NCI-H446 treated with DMSO at 0.1 percent for 48 hours (cell line): ENCODE measurements at places on chromosomes 3 and 15.

DNA sequence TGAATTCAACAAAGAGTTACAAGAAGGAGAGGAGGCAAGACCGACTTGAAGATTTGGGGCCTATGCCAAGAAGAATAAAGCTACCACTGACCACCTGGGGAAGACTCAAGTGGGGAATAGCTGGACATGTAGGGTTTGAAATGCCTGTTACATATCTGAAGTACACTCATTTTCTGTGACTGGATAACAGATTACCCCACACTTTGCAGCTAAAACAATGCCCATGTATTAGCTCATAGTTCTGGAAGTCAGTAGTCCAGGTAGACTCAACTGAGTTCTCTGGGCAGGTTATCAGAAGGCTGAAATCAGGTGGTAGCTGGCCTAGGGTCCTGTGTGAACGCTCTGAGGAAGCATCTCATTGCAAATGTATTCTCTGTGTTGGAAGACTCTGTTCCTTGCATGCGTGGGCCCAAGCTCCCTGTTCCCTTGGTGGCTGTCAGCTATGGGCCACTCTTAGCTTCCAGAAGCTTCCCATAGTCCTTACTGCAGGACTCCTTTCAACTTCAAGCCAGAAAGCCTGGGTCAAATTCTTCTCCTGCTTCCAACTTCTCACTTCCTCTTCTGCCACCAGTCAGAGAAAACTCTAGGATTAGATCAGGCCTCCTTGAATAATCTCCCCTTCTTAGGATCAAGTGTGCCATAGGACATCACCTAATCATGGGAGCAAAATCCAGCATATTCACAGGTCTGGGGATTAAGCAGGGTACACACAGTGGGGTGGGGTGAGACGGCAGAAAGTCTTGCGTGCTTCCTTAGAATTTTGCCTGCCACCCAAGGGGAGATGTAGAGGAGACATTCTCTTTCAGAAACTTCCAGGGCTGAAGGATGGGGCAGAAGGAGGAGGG lies 187.8 kb downstream of the SHQ1 start:
- DNase-seq = no peak

DNA sequence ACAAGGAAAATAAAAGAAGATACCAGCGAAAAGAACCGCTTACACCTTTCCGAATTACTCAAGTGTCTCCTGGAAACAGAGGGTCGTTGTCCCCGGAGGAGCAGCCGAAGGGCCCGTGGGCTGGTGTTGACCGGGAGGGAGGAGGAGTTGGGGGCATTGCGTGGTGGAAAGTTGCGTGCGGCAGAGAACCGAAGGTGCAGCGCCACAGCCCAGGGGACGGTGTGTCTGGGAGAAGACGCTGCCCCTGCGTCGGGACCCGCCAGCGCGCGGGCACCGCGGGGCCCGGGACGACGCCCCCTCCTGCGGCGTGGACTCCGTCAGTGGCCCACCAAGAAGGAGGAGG lies 325 bp downstream of the ALCAM start:
- no peak for DNase-seq

- DNase-seq = no peak
These were observed 65.8 kb upstream of the MAGI1 start for GRCh38 chr3:66104535-66104934.

GRCh38 chr3:16675805-16676204 lies 70.6 kb upstream of the DAZL start:
- no peak for DNase-seq

- DNase-seq = no peak
These were observed 103.1 kb downstream of the HCN4 start for GRCh38 chr15:73265536-73266153.

DNA sequence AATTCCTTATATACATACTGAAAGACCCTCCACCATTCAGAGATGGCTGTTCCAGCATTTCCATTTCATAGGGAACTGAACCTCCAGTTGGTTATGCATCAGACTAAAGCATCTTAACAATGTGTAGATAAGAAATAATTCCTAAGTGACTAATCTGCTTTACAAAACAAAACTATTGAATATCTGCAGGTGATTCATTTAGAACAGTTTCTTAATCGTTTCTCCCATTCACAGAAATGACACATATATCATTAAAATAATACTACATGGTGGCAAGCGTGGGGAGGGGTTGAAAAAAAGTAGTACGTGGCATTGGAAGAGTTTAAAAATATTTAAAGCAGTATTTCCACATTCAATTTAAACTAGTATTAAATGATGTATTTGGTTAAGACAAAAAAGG lies 19.5 kb downstream of the COPS2 start:
- no peak for DNase-seq

DNA sequence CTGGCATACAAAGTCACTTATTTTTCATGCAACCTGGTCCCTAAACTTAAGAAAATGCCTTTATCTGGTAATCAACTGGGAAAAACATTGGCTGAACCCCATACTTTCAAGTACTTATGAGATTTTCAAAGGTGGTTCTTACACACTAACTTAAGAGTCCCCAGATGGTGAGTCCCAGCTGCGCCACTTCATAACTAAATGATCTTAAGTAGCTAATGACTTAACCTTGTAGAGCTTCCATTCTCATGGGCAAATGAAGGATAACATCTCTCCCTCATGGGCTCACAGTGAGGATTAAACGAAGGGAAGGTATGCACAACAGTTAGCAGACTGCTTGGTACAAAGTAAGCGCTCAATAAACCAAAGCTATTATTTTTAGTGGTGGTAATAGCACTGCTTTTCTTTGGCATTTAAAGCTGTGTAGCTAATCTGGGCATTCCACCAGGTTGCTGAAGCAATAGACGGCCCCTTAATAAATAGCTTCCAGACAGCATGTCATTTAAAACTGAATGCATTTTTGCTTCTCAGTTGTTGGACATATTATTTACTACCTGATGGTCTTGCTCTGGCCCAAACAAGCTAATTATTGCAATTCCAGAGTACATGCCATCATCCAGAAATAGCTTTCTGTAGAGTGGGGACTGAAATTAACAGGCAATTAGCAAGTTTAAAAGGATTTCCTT lies 55.4 kb downstream of the LIPC start:
- DNase-seq = peak; percentile 77

- DNase-seq = no peak
These were observed 2.1 kb upstream of the TMEM212 start for GRCh38 chr3:171840811-171841619.

- DNase-seq = no peak
These were observed 1.1 kb upstream of the ECT2 start for GRCh38 chr3:172749230-172749965.

DNA sequence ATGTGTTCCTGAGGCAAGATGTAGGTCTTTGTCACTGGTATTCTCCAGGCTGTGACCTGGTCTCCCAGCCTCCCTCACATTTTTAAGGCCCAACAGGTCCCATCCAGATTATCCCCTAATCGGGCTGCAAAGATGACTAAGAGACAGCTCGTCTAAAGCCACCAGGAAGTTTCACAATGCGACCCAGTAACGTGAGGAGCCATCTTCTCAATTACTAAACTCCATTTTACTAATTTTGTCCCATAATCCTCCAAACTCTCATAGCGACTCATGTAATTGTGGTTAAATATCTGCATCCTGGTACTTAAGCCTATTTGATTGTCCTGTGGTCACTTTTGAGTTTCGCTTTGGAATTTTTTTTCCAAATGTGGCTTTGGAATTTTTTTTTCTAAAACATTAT lies 8.7 kb upstream of the PLA2G4F start:
- DNase-seq = no peak

DNA sequence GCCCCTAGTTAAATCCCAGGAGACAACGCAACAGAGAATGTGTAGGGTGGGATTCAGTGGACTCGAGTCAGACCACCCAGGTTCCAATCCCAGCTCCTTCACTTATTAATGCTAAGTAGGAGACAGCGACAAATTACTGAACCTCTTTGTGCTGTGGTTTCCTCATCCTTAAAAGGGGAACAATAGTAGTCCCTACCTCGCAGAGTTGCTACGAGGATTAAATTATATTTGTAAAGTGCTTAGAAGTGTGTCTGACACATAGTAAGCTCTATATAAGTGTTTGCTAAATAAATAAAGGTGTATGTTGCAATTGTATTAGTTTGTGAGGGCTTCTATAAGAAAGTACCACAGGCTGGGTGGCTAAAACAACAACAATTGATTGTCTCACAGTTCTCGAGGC lies 58.0 kb upstream of the PPARG start:
- no peak for DNase-seq

- no peak for DNase-seq
These were observed 579.8 kb downstream of the EDEM1 start for GRCh38 chr3:5767304-5767703.

DNA sequence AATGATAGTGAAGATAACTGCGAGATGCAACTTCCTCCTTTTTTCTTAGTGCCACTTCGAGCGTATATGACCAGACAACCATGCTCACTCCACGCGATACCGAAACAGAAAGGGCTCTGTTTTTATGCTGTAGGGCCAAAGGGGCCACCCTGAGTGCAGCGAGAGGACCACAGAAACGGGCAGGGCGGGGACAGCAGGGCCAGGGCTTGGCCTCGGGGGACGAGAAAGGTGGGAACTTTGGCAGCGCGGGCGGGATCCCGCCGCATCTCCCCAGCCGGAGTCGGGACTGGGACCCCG lies 483 bp downstream of the VPS13C start:
- DNase-seq = no peak

DNA sequence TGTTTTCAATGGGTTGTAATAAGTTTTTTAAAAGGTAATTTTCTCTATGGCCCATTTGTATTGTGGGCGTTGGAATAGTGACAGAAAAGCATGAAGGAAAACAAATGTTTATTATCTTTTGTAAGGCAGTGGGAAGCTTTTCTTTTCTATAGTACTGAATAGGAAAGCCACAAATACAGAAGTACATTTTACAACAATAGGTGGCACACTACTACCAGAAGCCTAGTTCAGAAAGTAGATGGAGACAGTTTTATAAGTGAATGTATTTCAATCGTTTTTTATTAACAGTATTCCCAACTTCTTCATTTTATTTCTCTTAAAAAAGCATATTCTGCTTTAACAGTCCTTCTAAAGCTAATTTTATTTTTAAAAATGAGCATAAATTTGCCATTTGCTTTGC lies 296.7 kb downstream of the PTPRG start:
- DNase-seq = no peak

DNA sequence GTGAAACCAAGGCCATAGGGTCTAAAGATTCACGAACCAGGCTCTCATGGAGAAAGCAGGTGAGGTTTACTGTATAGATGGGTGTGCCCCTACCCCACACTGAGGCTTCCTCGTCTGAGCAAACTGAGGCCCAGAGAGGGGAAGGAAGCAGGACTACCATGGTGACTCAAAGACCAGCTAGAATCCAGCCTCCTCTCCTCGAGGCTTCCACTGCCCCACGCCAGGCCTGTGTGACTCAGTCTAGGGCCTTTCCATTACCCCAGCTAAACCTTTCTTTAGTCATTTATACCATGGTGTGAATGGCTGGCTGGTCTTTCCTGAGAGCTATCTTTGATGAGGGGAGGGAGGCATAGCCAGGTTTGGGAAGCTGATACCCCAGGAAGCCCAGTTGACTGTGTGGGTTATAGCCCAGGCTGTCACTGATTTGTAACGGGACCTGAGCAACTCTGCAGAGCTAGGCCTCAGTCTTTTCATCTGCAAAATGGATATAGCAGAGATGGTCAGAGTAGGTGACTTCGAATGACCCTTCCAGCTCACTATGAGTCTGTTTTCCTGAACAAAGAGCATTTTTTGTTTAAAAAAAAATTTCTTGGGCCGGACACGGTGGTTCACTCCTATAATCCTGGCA lies 3.0 kb upstream of the RHO start:
- no peak for DNase-seq

- DNase-seq = no peak
These were observed 2.0 kb downstream of the PPM1M start for GRCh38 chr3:52247409-52248164.

- no peak for DNase-seq
These were observed 7.9 kb upstream of the WNT5A start for GRCh38 chr3:55494976-55495375.

GRCh38 chr15:23869396-23869795 lies 182.3 kb upstream of the NDN start:
- no peak for DNase-seq

- no peak for DNase-seq
These were observed 730 bp downstream of the ZKSCAN7 start for GRCh38 chr3:44555723-44556122.

DNA sequence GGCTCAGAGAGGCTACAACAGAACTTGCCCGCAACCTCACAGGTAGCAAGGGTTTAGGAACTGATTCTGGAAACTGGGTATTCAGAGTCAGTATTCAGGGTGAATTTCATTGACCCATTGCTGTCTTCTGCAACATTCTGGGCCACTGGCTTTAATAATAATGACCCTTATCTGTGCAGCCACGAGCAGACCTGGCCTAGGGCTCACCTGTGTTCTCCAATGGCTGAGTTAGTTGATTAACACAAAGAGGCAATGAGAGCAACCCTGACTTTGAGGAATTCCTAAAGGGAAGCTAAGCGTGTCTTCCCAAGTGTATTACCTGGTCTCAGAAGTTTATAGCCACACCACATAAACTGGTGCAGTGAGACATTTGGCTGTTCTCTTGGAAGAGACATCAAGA lies 289.9 kb downstream of the EPHB1 start:
- DNase-seq = no peak

DNA sequence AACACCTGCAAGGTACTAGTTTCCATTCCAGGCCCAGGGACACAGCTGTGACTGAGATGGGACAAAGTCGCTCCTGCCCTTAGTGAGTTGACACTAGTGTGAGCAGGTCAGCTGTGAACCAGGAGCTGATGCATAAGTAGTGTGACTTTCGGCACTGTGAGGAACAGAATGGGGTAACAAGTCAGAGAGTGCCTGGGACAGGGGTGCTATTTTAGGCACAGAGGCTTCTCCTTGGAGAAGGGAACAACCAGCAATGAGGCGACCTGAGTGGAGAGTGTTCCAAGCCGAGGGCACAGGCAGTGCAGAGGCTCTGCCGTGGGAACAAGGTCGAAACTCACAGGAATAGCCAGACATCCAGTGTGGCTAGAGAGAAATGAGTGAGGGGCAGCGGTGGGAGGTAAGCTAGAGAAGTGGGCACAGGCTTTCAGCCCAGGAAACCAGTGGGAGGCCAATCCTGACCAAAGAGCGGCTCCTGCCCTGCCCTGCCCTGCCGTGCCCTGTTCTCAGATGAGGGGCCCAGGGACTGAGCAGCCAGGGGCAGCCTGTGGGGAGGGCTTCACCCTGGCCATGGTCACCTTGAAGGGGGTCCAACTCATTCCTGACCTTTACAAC lies 14.2 kb downstream of the DNAH1 start:
- DNase-seq = no peak

DNA sequence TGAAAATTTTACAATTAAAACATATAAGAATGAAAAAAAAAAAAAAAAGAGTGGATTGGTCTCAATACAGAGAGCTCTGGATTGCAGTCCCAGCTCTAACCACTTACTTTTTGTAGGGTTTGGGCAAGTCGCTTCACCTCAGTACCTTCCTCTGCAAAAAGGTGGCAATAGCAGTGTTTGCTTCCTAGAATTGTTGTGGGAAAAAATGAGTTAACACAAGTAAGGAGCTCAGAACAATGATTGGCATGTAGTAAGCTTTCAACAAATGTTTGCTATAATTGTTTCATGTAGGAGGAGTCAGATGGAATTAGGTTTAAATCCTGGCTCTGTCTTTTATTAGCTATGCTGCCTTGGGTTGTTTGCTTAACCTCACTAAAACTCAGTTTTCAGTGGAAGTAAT lies 425.2 kb upstream of the TBL1XR1 start:
- DNase-seq = no peak

- DNase-seq = no peak
These were observed 161.1 kb upstream of the TBL1XR1 start for GRCh38 chr3:177358091-177358976.

- no peak for DNase-seq
These were observed 21.6 kb upstream of the SPTBN5 start for GRCh38 chr15:41915255-41915994.
